ENCODE measurements at places on chromosomes 6 and 20.

- no peak for DNase-seq
Observed at GRCh38 chr6:154482858-154483257, 27.6 kb downstream of the CNKSR3 start.

- DNase-seq = no peak
Observed at GRCh38 chr6:1724616-1725015, 114.9 kb downstream of the FOXC1 start.

GRCh38 chr6:148235446-148235845 lies 107.2 kb upstream of the SASH1 start:
- DNase-seq = no peak

- no peak for DNase-seq
Observed at GRCh38 chr6:14320332-14320731, 202.8 kb downstream of the CD83 start.

DNA sequence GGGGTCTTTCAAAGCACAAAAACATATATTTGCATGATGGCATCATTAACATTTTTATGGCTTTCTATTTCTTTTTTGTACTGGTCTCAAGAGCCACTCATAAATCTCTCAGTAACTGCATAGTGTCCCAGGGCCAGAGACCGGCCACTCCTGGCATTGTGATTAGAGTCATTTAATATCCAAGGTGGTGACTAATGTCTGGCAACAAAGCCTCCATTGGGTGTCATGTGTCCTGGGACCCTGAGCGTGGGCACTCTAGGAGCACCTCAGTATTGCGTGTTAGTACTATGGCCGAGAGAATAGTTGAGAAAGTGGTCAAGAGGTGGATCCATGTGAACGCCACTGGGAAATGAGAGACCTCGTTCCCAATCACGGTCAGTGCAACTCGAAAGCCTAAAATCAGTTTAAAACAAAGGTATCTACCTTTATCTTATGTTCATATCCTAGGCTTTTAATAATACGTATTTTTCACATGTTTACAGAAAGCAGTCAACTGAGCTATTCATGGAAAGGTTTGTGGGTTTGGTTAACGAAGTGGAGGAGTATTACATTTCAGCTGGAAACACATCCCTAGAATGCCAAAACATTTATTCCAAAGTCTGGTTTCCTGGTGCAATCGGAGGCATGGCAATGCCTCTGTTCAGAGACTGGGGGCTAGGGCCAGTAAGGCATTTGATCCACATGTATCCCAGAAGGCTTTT lies 2.7 kb upstream of the ESR1 start:
- no peak for DNase-seq

DNA sequence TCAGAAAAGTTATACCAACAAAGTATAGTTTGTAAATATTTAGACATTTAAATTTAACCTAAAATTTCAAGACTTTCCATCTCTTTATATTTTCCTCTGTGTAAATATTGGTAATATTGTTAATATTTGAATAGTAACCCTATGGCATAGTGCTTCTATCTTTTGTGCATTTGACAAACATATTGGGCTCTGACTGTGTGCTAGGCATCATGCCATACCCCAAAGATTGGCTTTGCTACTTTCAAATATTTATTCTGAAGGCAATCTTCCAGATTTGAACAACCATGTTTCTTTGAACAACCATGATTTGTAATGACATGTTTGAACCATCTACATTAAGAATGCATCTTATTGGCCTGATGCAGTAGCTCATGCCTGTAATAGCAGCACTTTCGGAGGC lies 15.5 kb upstream of the PRDM1 start:
- DNase-seq = no peak

GRCh38 chr6:154232013-154232910 lies 124.3 kb downstream of the IPCEF1 start:
- DNase-seq = no peak

DNA sequence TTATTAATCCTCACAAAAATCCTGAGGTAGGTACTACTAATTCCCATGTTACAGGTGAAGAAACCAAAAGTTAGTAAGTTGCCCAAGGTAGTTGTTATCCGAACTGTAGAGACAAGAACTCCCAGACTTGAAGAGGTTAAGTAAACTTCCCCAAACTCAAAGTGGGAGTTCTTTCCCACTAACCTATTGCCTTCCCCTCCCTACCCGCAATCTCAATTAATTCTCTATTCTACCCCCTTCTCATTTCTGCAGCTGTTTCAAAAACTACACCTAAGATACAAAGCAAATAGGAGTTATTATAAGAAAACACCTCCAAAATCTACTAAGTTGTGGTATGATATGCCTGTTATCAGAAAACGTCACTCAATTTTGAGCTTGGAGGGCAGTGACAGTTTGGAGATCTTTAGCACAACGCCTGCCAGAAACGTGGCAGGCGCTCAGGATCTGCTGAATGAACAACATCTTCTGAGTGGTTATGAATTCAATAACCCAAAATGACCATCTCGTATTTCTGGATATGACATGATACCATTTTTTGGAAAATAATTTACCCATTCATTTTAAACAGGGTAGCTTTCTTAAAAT lies 7.1 kb downstream of the CSNK2A1 start:
- no peak for DNase-seq

GRCh38 chr20:25539742-25540672 lies 45.3 kb downstream of the NINL start:
- no peak for DNase-seq

DNA sequence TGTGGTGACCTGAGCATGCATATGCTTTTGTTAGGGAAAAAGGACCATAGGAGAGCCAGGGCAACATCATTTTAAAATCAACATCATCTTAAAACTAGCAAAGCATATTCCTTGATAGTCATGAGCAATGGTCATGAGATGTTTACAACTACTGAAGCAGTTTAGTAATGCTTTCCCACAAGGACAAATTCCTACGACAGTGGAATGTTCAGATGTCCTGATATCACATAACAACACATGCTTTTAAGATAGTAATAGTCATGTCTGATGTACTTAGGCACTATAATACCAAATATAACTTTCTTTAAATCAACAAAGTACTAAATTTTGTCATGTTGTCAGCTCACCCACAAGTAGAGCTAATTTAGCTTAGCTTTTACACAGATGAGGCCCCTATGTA lies 370.3 kb downstream of the HTR1B start:
- no peak for DNase-seq

DNA sequence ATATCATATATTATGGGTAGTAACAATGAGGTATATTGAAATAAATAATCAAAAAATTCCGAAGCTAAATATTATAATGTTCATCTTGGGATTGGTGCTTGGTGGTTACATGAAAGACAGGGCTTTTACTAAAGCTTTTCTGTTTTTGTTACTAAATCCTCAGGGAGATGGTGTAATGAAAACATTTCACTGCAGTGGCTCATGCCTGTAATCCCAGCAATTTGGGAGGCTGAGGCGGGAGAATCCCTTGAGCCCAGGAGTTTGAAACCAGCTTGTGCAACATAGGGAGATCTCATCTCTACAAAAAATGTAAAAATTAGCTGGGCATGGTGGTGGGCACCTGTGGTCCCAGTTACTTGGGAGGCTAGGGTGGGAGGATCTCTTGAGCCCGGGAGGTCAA lies 42.9 kb downstream of the AFG1L start:
- no peak for DNase-seq

DNA sequence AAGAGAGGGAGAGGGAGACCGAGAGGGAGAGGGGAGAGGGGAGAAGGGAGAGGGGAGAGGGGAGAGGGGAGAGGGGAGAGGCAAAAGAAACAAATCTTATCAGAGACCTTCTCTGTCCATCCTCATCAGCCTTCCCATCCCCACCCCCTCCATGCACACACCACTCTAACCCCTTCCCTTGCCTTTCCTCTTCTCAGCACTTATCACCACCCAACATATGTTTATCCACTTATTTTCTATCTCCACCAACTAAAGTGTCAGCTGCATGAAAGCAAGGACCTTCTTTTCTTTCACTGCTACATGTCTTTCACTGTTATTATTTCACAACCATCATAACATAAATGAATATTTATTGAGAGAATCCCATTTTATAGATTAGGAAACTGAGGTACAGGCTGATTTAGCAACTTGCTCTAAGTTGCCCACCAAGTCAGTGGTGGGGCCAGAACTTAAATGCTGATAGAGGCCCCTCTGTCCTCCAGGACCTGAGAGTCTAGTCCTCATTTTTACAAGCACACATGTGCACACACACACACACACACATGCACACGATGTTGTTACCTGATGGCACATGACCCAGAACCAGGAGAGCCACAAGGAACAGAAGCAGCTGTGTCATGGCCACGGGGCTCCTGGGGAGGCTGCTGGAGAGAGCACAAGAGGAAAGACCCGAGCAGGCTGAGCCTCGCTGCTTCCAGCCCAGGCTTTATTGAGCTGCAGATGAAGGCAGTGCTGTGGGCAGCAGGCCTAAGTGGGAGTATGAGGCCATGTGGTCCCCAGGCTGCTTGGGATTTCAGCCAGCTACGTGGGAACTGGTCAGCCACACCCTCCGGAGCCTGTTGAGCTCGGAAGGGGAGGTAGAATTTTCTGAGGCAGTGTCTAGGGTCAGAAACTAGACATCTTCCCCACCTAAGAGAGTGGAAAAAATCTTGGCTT lies 2.3 kb downstream of the DEFB124 start:
- DNase-seq = no peak

DNA sequence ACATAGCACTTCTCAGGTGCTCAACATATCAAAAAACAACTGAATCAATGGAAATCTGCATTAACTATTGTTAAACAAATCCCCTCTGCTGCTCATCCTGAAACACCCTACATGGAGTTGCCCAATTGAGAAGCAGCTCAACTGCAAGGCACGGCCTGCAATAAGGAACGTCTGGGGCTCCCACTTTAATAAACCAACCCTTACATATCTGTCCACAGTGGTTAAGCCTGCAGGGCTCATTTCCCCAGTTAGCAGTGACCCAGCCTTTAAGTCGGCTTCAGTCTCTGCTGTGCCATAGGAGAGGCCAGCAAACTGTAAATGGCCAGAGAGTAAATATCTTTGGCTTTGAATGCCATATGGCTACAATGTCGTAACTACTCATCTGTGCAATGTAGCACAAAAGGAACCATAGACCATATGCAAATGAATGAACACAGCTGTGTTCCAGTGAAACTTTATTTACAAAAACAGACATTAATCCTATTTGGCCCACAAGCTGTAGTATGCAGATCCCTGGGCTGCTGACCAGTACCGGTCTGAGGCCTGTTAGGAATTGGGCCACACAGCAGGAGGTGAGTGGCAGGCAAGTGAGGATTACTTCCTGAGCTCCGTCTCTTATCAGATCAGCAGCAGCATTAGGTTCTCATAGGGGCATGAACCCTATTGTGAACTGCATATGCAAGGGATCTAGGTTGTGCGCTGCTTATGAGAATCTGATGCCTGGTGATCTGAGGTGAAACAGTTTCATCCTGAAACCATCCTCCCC lies 522.7 kb upstream of the CDH4 start:
- DNase-seq = no peak

- DNase-seq = no peak
Observed at GRCh38 chr6:53916804-53917463, 122.1 kb downstream of the LRRC1 start.

DNA sequence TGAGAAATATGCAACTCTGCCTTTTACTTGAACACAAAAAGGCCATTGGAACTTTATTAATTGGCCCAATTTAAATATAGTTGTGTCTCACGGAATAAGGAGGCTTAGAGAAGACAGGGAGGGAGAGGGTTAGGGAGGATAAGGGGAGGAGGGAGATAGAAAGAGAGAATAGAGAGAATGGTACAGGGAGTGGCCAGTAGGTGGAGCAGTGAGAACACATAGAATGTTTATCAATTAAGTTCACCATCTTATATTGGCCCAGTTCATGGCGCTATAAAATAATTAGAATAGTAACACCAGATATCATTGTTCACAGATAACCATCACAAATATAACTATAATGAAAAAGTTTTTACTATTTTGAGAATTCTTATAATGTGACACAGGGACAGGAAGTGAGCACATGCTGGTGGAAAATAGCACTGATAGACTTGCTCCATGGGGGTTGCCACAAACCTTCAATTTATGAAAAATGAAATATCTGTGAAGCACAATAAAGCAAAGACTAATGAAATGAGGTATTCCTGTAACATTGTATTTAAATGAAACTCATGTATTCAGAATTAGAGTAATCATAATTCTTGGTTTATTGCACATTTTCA lies 374.1 kb upstream of the MANEA start:
- DNase-seq = no peak

- DNase-seq = peak; percentile 87
Observed at GRCh38 chr20:50724851-50725723, 6.3 kb upstream of the PARD6B start.

DNA sequence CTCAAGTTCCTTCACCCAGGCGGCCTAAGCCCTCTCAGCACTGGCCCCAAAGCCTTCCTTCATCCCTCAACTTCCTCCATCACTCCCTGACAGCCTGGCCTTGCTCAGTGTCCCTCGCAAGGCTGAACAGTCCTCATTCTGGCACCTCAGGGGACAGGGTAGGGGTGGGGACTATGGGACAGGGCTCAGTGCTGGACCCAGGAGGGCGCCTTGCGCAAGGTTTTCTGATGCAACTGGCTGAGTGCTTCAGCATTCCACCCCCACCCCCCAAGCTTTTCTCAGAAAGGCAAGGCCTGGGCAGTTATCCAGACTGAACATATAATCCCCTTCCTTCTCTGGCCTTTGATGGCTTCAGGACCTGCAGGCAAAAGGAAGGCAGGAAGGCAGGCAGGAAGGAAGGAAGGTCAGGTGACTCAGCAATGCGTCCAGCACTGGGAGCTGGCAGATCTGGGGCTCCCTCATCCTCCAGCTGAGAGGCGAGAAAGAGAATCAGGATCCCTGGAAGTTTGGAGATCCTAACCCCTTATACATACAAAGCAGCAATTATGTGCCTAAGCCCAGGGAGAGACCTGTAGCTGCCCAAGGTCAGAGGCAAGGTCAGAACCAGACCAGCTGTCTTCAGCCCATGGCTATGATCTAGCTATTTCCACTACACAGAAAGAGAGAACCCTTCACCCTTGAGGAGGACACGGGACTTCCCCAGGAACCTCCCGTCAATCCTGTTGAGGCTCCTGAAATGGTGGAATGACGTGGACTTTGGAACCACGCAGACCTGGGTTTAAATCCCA lies 8.6 kb upstream of the TRIB3 start:
- no peak for DNase-seq

DNA sequence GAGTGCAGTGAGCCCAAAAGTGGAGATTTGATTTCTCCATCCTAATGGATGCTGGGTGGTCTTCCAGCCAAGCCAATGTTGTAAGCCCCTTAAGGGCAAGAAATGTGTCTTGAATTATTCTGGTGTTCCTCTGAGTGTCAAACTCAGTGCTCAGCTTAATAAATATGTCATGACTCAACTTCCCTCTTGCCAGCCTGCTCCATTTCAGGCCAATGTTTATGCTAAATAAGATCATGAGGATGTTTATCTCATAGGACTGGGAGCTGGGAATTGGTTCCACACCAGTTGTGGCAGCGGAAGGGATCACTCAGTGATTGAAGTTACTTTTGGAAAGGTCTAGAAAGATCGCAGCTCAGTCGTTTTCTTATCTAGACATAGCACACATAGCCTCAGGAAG lies 90.4 kb upstream of the ISM1 start:
- no peak for DNase-seq

GRCh38 chr6:103687430-103687829 lies 1172.3 kb downstream of the HACE1 start:
- DNase-seq = no peak

- DNase-seq = peak; percentile 61
Observed at GRCh38 chr20:46117704-46118467, at the start of gene CD40. Gene CD40, plus strand, starts transcription at chr20:46118314. Its CDS starts 30 bp downstream, at chr20:46118344.
